D721Med (cell line): ENCODE measurements at places on chromosomes 1 and 21.

- no peak for DNase-seq
Observed at GRCh38 chr1:244294599-244295224, 157.0 kb downstream of the ADSS2 start.

- no peak for DNase-seq
Observed at GRCh38 chr1:202802034-202802433, 6.2 kb downstream of the KDM5B start.

DNA sequence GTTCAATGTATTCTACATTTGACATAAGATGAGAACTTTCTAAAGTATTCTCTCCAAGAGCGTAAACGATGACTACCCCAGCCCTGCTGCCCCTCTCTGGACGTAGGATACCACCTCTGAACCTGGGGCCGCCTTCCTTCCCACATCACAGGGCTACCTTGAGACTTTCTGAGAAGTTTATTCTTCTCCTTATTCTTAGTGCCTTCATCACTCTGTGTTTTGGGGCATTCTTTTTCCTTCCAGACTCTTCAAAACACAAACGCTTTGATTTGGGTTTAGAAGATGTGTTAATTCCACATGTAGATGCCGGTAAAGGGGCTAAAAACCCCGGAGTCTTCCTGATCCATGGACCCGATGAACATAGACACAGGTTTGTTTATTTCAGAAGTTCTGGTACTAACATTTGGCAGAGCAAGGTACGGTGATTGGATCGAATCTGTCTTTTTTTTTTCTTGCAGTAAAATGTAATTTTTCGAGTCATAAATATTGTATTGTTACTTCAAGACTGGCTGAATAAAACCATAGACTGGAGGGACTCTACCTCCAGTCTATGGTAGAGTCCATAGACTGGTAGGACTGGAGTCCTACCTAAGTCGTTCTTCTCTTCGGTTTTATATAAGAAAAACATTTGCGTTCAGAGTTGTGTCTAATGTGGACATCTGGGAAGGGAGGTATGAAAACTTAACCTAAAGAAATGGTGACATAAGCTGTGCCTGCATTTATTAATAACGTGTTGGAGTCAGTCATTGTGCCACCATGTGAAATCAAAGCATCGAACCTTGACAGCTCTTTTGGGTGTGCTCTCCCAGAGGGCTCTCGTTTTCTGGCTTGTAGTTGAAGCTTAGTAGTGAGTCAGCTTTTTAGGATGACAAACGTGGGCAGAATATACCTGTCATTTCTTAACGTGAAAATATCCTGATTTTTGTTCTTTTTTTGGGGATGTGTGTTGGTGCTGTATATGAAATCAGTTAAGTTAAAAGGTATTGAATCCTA is 1.2 kb downstream of the MAN1A2 start:
- DNase-seq: no peak

DNA sequence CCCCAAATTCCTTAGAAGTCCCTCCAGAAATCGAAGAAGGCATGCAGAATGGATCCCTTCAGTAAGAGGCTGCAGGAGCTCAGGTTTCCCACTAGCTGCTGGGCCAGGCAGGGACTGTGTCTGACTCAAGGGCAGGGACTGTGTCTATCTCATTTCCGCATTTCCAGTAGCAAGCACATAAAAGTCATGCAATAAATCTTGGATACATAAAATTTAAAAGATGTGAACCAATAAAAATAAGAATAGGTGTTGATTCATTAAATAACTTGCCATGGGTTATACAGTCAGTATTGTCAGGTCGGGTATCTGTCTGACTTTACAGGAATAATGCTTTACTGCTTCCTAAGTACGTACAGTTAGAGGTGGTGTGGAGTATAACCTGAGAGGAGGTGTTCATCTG is 15.2 kb downstream of the PM20D1 start:
- DNase-seq: no peak

DNA sequence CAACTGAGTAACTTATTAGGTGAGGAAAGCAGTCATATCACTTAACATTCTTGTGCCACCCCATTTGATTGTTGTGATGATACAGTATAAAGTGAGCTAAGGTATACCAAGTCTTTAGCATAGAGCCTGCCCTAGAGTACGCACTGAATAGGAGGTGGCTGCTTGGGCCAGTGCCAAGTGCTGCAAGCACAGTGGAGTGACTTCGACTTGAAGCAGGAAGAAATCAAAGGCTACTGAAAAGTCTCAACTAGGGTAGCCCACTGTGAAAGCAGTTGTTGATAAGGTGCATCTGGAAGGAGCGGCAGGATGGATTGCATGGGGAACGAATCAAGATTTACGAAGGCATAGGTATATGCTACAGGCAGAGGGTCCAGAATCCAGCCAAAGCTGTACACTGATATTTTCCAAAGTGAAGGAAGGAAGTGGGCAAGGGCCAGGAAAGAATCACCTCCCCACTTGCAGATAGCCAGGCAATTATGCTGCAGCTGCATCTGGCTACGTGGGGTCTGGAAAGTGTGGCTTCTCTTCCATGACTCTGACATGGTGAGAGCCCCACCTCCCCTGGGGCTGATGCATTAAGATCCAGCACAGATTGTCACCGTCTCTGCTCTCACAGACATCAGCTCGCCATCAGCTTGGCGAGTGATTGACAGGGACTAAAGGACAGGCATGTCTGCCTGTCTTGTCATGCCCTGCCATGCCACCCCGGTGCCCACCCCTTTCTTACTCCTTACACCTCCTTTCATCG is 287.0 kb upstream of the PLXNA2 start:
- DNase-seq: no peak

DNA sequence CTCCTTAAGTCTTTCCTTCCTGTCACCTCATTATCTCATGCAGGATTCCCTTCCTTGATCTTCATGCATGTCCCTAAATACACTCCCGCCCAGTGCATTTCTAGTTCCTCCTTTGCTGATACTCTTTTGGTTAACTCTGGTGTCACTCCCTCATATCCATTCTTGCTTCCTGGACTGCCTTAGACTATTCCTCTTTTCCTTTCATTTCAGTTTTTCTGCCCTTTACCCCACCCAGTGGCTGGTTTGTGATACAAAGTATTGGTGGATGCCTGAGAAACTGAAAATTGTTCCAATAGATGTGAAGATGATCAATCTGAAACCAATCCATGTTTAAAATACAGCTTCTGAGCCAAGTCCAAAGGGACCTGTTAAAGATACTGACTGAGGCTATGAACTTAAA is 553.8 kb upstream of the CAMK1G start:
- DNase-seq: no peak

DNA sequence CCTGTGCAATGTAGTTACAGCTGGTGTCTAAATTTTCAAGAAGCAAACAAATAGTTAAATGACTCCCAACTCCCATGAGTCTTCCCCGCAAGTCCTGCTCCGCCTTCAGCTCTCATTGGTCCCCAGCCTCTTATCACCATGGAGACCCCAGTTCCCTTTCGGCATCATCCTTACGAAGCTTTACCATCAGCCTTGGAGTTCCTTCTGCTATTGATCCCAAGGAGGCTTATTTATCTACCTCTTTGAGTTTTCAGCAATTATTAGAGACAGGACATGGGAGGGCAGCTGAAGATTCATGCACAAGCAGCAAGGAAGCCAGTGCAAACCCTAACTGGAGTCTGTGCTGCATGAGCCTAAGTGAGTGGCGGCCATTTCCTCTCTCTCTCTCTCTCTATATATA is 12.3 kb downstream of the KCNA2 start:
- DNase-seq: no peak
